ENCODE measurements at places on chromosomes 2 and 18.

GRCh38 chr2:66432801-66433694 lies 1.9 kb upstream of the MEIS1 start:
- no peak for DNase-seq

DNA sequence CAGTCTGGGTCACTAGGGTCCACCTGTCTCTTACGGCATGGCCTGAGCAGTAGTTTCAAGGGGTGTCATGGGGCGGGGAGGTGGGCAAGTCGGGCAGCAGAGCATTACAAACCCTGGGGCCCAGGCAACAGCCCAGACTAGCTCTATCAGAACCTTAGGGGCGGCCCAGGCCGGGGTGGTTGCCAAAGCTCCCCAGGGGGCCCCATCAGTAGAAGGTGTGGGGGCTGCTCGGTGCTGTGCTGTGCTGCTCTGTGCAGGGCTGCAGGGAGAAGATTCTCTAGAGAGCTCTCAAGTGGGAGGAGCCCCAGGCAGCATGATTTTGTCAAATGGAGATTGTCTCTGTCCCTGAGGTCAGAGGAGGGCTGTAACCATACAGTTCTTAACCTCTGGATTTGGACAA lies 36.4 kb upstream of the SLC14A1 start:
- no peak for DNase-seq

GRCh38 chr18:29002747-29003146 lies 825.8 kb upstream of the CDH2 start:
- no peak for DNase-seq

DNA sequence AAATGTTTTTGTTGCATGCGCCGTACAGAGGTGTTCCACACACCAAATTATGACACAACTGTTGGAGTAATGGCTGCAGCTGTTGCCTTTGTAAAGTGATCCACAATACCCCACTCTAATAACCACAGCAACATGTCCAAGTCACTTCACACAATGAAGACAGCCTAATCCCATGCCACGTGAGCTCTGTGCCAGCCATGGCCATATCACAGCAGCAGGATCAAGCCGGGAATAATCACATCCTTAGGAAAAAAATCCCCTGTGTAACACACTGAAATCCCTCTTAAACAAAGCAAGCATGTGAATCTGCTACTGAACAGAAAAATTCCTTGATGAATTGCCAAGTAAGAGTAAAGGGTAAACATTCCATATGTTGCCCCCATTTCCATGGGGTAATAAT lies 179.5 kb upstream of the PARD3B start:
- no peak for DNase-seq

DNA sequence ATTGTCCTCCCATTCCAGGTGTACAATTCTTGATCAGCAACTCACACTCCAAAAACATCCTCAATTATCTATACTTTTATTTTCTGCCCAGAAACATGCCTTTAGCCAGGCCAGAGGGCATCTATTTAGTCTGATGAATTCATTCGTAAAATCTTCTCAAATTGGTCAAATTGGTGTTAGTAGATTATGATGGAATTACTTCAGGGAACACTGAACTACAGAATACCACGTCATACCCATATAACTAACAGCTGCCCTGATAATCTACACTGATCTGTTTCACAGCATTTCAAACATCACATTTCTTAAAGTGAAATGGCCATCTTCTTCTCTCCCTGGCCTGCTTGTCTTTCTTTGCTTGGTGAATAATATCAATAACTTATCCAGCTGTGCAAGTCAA lies 841.4 kb downstream of the CPS1 start:
- DNase-seq, result no peak

DNA sequence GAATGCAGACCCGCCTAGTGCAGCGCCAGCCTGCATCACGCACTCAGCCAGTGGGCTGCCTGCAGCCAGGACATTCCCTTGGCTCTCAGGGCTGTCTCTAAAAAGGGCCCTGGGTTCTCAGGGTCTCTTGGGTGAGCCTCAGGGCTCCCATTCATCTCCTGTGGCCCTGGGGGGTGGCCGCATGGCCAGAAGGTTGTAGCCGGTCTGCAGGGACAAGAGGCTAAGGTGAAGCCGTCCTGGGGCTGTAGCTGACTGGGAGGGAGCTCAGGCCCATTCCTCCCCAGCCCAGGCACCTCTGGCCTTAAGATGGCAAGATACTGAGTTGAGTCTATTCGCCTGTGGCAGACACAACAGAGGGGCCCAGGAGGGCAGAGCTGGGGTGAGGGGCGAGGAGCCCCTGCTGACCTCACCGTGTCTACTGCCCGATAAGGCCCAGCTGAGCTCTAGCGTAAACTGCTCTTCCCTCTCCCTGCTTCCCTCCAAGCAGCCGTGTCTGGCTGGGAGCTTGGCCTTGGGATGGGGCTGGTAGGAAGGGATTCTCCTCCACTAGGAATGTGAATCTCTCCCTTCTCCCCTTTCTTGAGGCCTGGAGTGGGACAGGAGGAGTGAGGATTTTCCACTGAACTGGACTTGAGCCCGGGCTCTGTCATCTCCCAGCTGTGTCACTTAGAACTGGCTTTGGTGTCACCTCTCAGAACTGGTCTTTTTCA lies 37.9 kb downstream of the INHBB start:
- DNase-seq, result no peak

DNA sequence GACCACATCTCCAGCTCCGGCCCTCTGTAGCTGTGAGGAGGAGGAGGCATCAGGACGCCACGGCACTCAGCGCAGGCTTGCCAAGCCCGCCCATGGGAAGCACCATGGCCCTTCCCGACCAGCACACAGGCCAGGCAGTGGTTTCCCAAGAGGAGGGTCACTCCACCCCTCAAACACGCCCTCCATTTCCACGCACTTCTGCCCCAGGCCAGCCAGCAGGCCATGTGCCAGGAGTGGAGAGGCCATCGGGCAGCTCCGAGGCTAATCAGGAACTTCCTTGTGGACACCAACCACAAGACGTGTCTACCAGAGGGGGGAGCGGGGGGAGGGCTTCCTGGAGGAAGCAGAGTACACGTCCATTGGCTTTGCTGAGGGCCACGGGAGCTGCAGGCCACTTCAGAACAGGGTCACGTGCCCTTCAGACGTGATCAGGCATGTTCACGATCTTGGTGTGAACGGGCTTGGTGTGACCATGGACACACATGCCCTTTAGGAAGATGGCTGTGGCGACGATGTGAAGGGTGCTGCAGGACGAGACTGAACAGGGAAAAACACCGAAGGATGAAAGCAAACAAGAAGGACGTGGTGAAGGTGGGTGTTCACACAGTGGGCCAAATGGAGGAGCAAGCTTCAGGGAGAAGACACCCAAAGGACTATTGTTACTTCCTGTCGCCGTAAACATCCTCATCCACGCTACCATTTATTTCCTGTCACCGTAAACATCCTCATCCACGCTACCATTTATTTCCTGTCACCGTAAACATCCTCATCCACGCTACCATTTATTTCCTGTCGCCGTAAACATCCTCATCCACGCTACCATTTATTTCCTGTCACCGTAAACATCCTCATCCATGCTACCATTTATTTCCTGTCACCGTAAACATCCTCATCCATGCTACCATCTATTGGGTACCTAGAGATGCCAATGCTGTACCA lies 6.5 kb upstream of the MTERF4 start:
- DNase-seq, result no peak

- no peak for DNase-seq
Observed at GRCh38 chr18:525036-525797, 24.7 kb upstream of the COLEC12 start.

- no peak for DNase-seq
Observed at GRCh38 chr2:156486147-156486546, 50.0 kb downstream of the GPD2 start.

GRCh38 chr2:2748399-2749205 lies 417.5 kb upstream of the MYT1L start:
- no peak for DNase-seq

DNA sequence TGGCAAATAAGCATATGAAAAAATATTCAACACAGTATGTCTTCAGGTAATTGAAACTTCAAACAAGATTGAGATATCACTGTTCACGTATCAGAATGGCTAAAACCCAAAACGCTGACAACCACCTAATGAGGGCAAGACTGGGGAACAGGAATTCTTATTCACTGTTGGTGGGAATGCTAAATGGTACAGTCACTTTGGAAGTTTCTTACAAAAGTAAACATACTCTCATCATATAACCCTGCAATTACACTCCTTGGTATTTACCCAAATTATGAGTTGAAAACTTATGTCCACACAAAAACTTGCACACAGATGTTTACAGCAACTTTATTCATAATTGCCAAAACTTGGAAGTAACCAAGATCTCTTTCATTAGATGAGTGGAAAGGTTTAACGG lies 30.1 kb downstream of the BUB1 start:
- DNase-seq, result no peak

DNA sequence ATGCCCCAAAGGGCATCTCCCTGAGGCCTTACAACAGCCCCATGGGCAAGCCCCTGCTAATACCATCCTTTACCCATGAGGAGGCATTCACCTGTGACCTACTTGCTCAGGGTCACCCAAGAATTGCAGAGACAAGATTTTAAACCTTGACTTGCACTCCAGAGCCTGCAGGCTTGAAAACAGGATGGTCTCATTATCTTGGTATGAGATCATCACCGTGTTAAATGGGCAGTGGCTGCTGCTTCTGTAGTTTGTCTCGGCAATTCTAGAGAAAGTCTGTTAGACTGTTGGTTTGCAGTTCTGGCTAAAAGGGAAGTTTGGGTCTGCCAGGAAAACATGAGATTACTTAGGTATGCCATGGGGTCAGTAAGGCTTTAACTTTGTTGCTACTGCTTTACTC lies 698.9 kb downstream of the GALR1 start:
- DNase-seq, result no peak
